Activated CD4-positive, alpha-beta T cell treated with anti-CD3 and anti-CD28 coated beads for 48 hours (primary cell): ENCODE measurements at places on chromosomes 6 and 20.

- no peak for DNase-seq
Observed at GRCh38 chr20:25079171-25079570, 2.8 kb downstream of the VSX1 start.

GRCh38 chr6:117072781-117073180 lies 192.6 kb upstream of the VGLL2 start:
- DNase-seq: no peak

DNA sequence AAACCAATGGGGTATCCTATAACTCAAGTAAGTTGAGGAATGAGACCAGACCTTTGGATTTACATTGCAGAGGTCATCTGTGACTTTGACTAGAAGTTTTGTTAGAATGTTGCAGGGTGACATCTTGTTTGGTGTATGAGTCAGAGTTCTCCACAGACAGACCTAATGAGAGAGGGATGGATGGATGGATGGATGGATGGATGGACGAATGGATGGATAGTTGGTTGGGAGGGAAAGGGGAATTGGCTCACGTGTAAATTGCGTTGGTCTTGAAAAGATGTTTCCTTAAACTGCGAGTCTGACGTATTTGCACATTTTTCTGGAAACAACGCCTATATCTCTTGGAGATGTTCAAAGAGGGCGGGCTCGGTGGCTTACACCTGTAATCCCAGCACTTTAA lies 1.0 kb upstream of the MTRES1 start:
- DNase-seq: no peak

DNA sequence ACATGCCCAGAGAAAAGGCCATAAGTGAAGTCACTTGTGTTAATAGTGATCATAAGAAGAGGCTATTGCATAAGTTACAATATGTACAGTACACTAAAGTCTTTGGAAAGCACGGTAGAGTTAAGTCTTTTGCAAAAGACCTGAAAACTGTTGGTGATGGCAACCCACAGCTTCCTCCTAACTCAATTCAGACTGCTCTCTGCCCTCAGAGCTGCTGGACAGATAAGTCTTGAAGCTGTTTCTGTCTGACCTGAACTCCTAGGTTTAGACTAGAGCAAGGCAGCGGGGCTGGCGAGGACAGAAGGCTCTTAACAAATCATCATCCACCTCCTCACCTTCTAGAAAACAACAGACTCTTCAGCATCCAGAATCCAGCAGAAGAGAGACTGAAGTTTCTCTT lies 125.4 kb downstream of the CD24 start:
- DNase-seq: no peak

- DNase-seq: no peak
Observed at GRCh38 chr6:166782520-166782919, 155.5 kb upstream of the RPS6KA2 start.

- peak; percentile 33 for DNase-seq
Observed at GRCh38 chr20:58660855-58661597, 9.9 kb downstream of the STX16 start.

DNA sequence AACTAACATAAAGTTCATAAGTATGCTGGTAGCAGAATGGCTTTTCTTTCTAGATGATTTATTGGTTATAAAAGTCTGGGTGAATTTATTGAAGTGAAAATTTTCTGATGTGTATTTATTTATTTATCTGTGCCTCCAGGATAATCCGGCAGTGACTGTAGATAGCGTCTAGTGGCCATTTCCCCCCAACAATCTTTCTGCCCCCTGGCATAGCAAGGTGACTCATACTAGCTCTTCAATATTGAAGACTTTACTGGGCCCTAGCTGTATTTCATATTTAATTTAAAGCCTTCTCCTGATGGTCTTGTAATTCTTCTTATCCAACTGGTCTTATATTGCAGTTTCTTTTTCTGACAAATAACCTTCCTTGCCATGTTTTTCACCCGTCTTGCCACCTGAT lies 154.1 kb upstream of the SGK1 start:
- DNase-seq: no peak
